Stimulated activated CD8-positive, alpha-beta memory T cell treated with anti-CD3 and anti-CD28 coated beads, Interleukin-4, amount 100 ng/mL, for 4 hours (primary cell): ENCODE measurements at places on chromosomes 4 and X.
A peak's percentile ranks its signal among the peaks of the same experiment; 100 is the strongest.

DNA sequence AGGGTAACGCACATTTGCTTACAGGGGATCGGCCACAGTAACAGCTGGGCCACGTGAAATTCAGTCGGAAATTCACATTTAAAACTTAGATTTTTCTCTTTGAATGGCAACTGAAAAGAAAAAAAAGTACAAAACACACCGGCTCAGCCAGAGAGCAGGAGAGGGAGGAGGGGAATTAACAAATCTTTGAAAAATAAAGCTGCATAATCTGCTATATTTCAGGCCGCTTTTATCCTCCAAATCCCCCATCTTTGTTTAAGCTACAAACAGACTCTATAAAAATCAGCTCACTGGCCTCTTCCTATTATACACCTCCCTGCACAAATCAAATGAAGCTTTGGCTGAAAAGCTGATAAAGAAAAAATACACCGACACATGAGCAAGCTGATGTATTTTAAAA is 169.1 kb downstream of the LDB2 start:
- no peak for DNase-seq

DNA sequence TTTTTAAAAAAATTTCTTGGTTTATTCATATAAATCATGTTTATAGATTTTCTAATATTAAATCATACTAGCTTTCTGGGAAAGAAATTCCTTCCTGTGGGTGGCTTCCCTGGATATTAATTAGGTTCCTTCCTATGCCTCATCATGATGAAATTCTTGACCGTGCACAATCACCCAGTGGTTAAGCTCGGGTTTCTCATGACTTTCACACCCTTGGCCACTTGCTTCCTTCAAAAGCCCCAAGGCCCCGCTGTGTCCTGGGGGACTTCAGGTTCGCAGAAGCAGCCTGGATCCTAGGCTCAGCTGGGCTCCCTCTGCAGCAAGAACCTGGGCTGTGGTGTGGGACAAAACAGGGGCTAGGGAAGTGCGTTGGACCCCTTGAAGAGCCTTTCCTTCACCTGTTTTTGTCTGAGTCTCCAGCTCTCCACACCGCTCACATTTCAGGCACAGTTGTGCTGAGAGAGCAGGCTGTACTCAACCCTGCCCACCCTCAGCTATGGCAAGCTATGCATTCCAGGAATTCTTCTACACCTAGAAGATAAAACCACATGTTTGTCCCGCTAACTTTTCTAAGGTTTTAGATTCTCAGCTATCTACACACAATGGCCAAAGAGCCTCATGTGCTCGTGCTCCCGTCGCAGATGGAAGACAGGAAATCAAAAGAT is 48.9 kb upstream of the TMSB15B start:
- no peak for DNase-seq

DNA sequence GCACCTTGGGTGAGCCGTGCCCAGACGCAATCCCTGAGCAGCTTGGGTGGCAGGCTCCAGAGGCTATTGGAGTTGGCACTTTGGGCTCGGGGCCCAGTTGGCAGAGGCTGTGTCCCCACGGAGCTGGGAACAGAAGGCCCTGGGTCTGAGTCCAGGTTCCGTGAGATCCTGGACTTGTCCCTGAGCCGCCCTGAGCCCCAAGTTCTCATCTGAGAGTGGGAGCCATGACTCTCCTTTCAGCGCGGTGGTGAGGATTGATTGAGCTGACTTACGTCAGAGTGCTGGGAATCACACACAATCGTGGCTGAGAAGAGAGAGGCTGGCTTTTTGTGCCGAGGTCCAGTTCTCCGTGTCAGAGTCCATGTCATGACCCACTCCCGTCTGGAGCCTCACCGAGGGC is 98.0 kb downstream of the PSAPL1 start:
- no peak for DNase-seq

DNA sequence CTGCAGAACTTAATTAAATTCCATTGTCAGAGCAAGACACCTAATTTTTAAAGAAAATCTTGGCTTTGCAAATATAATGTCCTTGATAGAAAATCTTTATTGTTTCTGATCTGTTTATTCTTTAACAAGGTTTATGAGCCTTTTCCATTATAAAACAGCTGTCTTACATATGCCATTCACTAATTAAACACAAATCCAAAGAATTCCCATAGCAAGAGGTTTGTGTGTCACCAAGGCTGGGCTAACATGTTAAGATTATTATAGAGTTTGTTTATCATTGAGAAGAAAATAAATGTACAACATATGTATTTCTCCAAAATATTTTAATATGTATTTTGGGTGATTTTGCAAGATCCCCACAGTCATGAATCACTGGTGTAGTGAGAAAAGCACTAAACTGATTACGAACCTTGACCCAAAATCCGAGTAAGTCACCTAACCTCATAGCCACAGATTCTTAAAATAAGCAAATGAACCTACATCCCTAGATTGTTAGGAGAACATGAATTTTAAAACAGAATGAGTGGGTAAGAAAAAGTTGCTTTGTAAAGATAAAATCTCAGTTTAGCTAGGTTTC is 694.8 kb upstream of the INTU start:
- DNase-seq, result no peak

- no peak for DNase-seq
These were observed 137.8 kb downstream of the FBXW7 start for GRCh38 chr4:152398060-152398459.

- DNase-seq, result no peak
These were observed 306.1 kb upstream of the TAPT1 start for GRCh38 chr4:16532240-16532970.

- DNase-seq, result no peak
These were observed 7.4 kb downstream of the MMAA start for GRCh38 chr4:145626623-145626982.

DNA sequence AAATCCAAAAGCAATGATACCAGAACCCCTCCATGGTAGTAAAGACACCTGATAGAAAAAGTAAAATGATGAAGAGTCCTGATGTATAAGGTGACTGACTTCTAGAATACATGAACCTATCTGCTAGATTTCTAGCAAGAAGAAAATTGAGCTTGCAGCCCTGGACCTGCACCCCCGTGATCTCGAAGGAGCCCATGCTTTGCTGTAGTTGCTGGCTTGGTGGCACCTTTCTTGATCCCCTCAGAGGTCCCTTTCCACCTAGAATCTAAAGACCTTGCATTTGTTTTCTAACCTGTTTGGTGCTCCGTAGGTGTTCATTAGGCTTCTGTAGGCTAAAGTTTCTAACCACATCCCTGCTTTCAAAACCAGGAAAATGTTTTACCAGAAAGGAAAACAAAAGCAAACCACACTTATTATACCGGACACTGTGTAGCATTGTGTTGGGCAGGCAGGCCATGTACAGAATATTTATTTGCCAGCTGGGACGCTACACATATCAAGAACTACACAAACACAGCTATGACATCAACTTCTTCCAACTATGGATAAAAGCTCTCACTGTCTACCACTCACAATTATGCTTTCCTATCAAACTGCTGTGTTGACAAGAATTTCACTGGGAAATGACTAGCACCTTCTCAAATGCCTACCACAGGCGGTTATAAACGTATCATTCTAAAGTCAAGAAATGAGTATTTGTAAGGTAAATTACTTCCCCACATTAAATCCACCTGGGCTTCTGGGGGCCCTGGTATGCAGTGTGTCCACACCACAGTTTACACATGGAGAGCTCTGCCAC is 316.2 kb downstream of the UNC5C start:
- no peak for DNase-seq

- no peak for DNase-seq
These were observed 147.8 kb upstream of the KLF3 start for GRCh38 chr4:38516190-38516589.

GRCh38 chr4:95013236-95013635 is 255.5 kb downstream of the BMPR1B start:
- DNase-seq, result no peak

DNA sequence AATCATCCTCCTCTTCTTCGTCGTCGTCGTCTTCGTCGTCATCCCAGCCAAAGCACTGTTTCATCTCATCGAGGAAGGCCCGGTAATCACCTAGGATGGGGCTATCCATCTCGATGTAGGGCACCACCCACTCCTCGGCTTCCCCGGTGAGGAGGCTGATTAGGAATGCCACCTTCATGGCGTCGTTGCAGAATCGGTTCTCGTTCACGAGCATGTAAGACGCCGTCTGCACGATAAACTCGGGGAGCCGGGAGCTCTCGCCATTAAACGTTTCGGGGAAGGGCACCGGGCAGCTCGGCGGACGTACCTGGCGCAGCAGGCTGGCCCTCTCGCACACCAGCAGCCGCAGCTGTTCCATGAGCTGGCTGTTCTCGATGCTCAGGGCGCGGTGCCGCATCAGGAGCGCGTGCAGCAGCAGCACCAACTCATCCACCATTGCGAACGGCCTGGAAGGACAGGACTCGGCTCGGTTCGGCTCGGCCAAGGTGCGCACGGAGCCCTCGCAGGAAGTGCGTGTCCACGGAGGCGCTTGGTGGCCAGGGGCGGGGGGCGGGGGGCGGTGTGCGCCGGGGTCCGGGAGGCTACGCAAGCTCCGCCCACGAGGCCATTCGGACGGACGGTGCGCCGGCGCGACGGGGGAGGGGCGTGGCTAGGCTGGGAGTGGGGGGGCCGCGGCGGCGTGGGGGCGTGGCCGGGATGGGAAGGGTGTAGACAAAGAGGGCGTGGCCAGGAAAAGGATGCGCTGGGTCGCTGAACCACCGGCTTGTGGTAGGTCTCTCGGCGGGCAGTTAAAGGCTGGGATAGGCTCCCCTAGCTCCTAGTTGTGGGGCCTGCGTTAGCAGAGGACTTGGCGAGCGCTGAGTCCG is at the start of gene LDOC1:
TSS of gene LDOC1 (minus strand) at position 544 of the 866 bp plus-strand sequence. CDS start at position 436, 108 bp downstream.
- peak; percentile 32 for DNase-seq

DNA sequence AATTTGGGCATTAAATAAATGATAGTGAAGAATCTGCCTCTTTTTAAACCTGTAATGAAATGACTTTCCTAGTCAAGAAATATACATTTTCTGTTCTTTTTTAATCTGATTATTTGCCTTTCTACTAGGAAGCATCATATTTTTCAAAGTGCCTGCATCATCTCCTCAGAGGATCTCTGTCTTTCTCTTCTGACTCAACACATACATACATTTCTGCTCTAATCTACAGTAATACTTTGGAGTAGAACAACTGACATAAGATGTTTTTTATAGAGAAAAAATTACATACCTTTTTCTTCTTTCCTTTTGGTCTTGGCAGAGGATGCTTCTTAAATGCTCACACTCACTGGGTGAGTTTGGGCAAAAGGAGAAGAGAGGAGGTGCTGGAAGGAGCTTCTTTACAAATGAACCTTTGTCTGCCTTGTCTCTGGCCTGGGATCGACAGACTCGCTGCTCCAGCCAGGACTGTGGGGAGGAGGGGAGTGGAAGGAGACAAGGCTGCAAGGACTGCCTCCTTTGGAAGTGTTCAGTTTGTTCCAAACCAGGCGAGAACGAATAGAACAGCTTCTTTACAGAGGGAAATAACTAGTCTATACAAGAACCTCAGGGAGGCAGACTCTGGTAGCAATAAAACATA is at the start of gene SCRG1:
TSS of gene SCRG1 (minus strand) at position 338 of the 637 bp plus-strand sequence. CDS start 7,702 bp downstream, outside the sequence.
- no peak for DNase-seq

- no peak for DNase-seq
These were observed 31.8 kb downstream of the WDR1 start for GRCh38 chr4:10084651-10085358.

GRCh38 chrX:31366041-31366440 is 294.2 kb upstream of the FTHL17 start:
- no peak for DNase-seq

GRCh38 chr4:89368861-89369260 is 61.3 kb upstream of the GPRIN3 start:
- no peak for DNase-seq

DNA sequence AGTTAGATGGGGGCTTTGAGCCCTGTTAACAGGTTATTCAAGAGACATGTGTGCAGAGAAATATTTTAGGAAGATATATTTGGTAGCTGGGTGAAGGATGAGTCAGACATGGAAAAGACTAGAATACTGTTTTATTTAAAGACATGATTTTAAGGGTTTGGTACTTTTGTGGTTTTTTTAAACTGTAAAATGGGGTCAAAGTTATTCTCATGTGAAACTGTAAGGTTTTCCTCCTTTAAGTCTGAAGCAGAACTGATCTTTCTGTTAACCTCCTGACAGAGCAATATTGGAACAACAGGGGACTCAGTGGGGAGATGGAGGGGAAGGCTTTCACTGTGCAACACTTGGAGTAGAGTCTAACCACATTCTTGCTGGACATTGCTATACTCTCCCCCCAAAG is 112.4 kb upstream of the LSM6 start:
- DNase-seq, result no peak

DNA sequence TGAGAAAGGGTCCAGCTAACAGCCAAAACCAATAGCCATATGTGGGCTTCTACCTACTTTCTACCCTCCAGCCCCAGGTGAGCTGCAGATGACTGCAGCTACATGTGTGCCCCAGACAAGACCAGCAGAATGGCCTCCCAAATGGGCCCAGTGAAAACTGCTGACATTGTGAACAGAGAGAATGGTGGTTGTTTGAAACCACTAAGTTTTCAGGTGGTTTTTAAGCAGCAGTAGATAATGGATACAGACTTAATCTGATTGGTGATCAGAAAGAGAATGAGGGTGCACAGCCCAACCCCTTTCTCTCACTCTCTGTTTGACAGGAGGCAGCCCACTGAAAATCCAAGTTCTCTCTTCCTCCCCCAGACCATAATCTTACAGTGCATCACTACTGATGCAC is 42.5 kb upstream of the BBS12 start:
- no peak for DNase-seq
